ENCODE measurements at places on chromosomes 11 and 22. TPM values are rescaled to one million over a fixed set of nuclear protein-coding genes. Genes with fewer than 3 reads are reported as not detected.

- no peak for DNase-seq
Measured at GRCh38 chr22:48018346-48018745, 1255.9 kb downstream of the TBC1D22A start.

DNA sequence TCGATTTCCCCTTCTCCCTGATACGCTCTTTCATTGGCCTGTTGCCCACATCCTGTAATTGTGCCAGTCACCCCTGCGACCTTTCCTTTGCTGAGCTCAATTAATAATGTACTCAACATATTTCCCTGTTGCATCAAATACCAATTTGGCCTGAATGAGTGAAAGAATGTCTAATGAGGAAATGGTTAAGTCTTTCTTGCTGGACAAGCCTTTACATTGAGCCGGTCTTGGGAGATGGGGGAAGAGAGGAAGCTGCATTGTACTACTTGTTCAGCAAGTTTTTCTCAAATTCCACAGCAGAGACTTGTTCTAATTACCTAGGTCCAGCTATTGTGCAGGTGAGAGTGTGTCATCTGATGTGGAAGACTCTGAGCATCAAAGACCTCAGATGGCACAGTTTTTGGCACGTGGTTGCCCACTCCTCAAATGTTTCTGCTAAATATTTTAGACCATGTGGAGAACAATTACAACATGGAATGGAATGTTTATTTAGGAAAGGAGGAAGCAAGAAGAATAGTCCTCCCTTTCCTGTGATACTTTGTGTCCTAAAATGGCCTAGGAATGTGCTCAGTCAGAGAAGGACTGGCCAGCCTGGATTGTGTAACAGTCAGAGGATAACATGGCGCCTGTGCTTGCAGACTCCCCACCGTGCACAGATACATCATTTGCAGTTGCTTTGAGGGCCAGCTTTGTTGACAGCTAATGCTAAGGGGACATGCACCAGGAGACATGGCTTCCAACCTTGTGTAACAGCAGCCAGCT is 129.5 kb upstream of the E2F8 start:
- DNase-seq, result no peak

DNA sequence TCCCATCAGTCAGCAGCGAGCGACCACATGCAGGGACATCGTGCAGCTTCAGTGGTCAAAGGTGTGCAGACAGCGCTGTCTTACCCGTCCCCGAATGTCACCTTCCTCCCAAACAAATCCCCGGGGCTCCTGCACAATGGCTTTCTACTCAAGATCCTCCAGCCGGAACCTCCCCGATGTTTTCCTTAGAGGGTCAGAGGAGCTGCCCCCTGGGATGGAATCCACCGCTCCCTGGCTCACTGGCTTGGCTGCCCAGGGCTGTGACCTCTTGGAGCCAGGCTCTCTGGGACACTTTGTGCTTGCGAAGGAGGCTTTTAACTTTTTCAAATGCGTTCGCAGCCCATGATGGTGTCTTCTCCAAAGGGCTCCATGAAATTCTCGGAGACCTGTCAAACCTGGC is 17.3 kb upstream of the FGF19 start:
- no peak for DNase-seq

DNA sequence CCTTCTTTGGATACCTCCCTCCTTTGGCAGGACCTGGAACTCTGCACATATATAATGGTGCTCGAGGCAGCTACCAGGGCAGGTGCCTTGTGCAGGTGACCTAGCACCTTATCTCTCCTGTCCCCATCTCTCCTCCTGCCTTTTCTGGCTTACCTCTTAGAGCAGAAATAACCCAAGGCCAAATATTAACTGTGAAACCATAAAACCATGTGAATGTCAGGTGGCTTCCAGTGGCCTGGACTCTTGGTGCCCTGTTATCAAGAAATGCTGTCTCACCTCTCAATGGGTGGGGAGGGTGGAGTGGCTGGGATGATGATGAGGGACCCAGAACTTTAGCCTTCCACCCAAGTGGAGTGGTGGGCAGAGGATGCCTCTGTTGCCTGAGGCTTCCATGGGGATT is 42.9 kb downstream of the YWHAH start:
- no peak for DNase-seq

DNA sequence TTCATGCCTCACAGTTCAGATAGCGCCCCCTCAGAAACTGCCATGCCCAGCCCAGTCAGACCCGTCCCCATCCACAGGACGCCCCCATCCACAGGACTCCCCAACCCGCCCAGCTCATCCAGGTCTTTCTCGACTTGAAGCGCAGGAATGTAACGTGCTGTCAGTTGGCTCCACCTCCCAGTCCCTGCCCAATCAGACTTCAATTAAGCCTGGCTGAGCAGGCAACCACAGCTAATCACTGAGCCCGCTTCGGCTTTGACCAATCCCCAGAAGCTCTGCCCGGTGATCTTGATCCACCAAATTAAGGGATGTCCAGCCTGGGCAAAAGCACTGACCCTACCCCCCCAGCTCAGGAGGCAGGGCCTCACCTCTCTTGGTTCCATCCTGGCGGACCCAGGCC is 10.5 kb upstream of the MFNG start:
- peak; percentile 29 for DNase-seq

PLAAT5 gene
- 0.52 TPM for total RNA-seq

KRTAP5-2 gene
- not detected for total RNA-seq

BDNF gene
- 2.8 TPM for total RNA-seq

GRCh38 chr11:122336706-122337105 is 220.7 kb upstream of the BLID start:
- no peak for DNase-seq

DNA sequence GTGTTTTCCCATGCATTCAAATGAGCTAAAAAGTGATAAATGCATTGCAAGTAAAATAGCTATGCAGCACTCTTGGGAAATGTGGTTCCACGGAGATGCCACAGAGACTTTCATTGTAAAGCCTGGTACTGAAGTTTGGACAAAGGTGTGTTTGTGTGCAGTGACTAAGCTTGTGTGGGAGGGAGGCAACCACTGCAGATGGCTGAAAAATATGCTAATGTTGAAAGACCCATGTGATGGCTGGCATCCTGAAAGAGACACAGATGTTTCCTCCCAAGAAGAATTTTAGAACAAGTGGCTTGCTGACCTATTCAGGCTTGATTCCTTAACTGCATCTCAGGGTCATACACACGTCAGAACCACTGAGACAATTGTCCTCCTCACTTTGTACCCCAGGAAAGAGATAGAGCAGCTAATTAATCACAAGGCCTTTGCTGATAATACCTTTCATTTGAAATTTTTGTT is 73.8 kb downstream of the FAM76B start:
- DNase-seq, result no peak

DNA sequence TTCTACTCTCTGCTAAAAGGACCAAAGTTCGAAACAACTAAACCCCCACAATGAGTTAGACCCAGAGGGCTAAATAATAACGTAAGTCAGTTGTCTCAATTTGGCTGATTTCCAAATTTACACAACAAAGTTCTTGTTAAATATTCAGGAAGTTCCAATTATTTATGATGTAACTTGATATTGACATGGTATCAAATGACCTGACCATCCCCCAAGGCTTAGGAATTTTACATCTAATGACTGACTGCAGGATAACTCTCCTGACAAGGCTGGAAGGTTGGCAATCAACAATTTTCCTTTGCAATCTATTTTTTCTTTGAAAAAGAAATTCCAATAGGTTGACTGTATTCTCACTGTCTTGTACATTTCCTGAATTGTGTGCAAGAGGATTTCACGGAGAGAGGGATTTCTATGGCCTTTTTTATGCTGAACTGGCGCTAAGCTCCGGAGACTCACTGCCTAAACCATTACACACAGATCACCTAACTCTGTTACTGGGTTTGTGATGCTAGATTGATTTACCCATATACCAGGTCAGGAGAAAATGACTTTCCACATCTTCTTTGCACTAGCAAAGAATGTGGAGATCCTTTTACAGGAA is 9.6 kb upstream of the CDON start:
- DNase-seq, result no peak

DNA sequence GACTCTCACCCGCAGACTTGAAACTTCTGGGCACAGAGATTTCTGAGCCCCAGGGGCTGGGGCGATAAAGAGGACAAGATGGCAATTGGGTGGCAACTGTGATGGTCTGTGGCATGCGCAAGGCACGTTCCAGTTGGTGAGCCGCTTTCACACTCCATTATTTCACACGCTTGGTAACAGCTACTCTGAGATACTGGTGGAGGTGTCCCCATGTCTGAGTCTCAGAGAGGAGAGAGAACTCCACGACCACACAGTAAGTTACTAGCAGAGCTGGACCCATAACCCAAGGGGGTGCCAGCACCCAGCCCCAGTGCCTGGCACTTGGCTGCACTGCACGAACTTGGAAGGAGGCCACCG is 6.0 kb upstream of the KCNJ4 start:
- DNase-seq, result peak; percentile 38

GRCh38 chr11:31798057-31798553 is 13.0 kb downstream of the PAX6 start:
- DNase-seq, result no peak

GRCh38 chr22:31613904-31614296 is 48.1 kb downstream of the PISD start:
- DNase-seq, result no peak

KCNK7 gene
- total RNA-seq, result not detected

DNA sequence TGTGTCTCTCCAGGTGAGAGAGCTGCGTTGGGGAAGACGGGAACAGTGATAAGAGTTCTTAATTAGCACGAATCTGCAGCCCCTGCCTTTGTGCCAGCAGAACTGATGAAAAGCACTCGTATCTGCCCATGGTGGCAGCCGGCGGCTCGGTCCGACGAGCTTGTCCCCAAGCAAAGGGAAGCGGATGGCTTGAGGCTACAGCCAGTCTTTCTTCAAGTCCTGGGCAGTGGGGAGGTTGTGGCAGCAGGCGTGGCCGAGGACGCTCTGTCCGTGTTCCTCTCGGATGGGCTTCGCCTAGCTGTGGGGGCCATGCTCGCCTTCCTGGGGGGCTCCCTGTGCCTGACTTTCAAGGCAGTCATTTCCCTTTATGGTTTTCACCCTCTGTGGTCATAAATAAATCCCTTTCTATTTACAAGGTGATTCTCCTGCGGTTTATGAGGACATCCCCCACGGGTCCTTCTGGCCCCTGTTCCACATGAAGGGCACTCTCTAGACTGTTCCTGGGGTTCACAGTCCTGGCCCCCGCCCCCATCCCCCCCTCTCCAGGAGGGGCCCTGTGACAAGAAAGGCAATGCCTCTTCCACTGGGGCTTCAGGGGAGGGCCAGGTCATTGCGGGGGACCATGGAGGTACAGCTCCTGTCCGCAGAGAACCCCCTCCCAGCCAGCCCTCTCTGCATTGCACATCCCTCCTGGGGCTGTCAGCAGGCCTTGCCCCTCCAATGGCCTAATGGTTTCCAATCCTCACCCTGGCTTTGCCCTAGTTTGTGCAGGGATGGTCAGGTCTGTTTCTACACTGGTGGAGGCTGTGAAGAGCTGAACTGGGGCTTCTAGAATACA is 1212.3 kb downstream of the BRD1 start:
- no peak for DNase-seq

- no peak for DNase-seq
Measured at GRCh38 chr11:129066229-129066628, 123.6 kb upstream of the TP53AIP1 start.

DNA sequence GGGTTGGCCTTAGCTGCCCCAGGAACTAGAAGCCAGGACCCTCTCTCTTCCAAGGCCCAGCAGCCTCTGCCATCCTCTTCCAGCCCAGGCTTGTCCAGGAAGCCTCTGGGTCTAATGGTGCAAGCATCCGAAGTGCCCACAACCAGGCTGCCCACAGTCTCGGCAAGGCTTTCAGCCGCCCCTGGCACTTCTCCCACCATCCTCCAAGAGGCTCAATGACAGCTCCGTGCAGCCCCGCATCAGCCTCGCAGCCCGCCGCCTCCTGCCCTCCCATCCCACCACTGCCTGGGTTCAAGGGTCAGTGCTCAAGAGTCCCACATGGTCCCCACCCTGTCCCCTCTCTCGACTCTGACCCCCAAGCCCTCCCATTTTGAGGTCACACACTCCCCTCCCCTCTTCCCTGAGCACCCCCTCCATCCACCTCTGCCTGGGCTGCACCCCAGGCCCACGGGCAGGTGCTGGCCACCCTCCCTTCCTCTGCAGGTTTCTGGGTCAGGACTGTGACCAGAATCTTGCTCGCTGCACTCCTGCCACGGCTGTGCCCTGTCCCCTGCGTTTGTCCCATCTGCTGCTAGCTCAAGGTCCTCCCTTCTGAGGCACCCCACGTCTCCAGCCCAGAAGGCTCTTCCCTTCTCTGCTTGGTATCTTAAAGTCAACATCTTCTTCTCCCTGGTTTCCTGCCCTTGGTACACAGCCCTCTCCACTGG is 17.2 kb downstream of the IFITM10 start:
- no peak for DNase-seq

GRCh38 chr11:120513436-120514315 is 2.1 kb downstream of the GRIK4 start:
- DNase-seq, result no peak

GRCh38 chr22:33299245-33299956 is 241.2 kb upstream of the SYN3 start:
- DNase-seq, result no peak

DNA sequence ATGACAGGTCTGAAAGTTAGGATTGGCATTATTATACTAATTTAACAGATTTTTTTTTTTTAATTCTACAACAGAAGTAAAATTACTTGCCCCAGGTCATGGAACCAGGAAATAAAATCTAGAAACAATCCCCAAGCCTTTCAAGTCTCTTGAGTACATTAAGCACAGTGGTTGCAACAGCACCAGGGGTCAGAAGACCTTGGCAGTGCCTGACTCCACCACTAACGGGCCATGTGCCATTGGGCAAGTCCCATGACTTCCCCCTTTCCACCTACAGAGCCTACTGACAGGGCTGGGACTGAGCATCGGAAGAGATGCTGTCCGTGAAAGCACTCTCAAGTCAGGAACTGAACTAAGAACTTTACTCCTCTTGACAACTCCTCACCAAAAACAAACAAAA is 98.6 kb upstream of the AKIP1 start:
- DNase-seq, result no peak

DNA sequence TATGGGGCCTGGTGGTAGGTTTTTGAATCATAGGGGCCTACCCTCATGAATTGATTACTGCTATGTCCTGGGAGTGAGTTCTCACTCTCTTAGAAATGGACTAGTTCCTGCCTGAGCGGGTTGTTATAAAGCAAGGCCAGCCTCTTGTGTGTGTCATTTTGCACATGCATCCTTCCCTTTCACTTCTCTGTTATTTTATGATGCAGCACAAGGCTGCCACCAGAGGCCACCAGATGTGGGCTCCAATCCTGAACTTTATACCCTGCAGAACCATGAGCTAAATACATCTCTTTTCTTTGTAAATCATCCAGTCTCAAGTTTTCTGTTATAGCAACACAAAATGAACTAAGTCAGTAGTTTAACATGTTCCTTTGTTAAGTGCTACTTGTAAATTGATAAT is 251.4 kb downstream of the BLID start:
- DNase-seq, result no peak

GRCh38 chr11:297051-297585 is 2.2 kb downstream of the IFITM5 start:
- DNase-seq, result no peak

GRCh38 chr11:70610566-70611565 is 212.5 kb downstream of the CTTN start:
- no peak for DNase-seq

- DNase-seq, result no peak
Measured at GRCh38 chr11:107179829-107180228, 161.6 kb upstream of the GUCY1A2 start.

DNA sequence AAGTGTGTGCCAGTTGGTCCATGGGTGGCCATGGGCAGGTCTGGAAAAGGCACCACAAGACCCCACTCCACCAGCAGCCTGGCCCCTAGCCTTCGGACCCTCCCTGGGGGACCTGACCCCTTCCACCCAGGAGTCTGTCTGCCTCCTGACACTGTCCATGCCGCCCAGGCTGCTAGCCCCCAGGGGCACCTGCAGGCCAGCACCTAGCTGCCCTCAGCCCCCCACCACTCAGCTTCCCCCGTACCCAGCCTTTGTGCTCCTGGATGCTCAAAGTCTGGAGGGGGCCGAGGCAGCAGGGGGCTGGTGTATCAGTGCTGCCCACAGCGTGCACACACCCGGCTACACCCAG is 34.3 kb upstream of the OR10G7 start:
- DNase-seq, result no peak
